ENCODE measurements at places on chromosomes 5 and 9.

DNA sequence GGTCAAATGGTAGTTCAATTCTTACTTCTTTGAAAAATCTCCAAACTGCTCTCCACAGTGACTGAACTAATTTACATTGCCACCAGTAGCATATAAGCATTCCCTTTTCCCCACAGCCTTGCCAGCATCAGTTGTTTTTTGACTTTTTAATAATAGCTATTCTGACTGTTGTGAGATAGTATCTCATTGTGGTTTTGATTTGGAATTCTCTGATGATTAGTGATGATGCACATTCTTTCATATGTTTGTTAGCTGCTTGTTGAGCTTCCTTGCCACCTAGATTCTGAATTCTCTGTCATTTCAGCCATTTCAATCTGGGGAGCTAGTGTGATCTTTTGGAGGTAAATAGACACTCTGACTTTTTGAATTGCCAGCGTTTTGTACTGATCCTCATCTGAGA, 24.0 kb downstream of the CDK20 start:
- DNase-seq = no peak

GRCh38 chr5:13034061-13034460, 910.4 kb downstream of the DNAH5 start:
- DNase-seq = no peak

DNA sequence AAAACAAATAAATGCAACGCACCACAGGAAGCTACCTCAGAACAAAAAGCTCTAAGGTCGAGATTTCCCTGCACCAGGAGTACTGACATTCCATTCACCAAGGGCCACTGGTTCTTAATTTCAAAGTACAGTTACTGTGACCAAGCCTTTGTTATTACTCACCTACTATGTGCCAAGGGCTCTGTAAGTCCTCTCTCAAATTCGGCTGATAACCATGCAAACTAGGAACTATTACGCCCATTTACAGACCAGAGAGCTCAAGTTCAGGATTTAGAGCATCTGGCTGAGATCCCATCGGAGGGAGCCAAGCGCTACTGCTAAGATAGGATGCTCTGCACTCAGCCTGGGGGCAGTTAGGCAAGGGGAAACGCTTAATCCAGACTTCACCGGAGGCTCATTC, 5.6 kb downstream of the MYO10 start:
- DNase-seq = peak; percentile 63

DNA sequence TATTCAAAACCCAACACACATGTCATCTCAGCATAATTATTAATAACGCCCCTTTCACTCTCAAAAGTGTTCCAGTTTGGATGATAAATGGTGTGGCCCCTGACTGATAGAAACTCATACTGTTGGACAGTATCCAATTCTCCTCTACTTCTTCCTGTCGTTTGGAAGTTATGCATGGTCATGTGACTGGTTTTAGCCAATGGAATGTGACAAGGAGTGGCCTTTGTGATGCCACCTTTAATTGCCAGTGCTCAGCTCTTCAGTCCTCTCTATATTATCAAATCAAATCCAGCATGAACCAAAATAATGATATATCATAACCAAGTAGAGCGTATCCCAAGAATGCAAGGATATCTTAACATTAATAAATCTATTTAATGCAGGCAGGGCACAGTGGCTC, 117.8 kb upstream of the SPIN1 start:
- DNase-seq = no peak

DNA sequence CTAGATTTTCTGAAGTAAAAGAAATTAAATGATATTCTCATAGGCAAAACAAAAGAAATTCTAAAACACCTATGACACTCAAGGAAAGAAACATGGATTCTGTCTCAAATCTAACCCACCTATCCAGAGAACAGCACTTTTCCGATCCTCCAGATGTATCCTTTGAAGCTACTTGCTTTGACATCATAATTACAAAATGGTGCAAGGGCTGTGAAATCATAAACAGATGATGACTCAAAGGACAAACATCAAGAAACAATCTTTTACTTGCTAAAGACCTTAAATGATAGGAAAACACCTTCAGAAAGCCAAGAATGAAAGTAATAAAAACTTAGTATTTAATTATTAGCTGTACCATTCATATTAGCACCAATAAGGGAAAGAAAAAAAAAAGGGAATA, 202.6 kb downstream of the DENND1A start:
- no peak for DNase-seq

- no peak for DNase-seq
Observed at GRCh38 chr5:95081982-95082381, 202.9 kb downstream of the MCTP1 start.

DNA sequence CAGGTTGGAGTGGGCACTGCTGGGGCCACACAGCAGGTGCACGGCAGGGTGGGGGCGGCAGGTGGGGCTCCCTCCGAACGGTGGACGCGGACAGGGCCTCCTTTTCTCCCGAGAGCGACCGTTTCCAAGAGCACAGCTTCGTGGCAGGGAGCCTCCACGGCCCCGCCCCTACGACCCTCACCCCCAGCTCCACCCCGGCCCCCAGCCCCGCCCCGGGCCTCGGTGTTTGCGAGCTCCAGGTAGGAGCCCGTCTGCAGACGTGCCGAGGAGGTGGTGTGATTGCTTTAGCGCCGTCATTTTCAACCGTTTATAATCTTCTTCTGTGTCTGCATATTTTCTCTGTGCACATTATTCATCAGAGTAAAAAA, 8.8 kb downstream of the GRIN1 start:
- no peak for DNase-seq

- DNase-seq = no peak
Observed at GRCh38 chr9:93081081-93081529, 14.9 kb upstream of the CARD19 start.

DNA sequence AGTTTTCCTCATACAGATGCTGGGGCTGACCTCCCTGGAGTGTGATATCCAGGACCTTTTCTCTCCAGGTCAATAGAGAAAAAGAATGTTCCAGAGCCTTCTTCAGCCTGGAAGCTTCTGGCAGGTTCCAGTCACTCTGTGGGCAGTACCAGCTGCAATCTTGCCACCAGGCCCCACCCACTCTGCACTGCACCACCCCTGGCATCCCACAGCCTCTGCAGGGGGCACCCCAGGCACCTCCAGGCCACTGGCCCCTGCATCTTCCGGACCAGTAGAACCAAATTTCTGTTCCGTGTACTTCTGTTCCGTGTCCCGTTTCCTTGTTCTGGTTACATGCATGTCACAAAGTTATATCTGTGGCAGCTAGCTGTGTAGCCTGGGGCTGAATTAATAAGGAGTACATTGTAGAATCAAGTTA, 83.3 kb upstream of the ZBTB43 start:
- DNase-seq = no peak

DNA sequence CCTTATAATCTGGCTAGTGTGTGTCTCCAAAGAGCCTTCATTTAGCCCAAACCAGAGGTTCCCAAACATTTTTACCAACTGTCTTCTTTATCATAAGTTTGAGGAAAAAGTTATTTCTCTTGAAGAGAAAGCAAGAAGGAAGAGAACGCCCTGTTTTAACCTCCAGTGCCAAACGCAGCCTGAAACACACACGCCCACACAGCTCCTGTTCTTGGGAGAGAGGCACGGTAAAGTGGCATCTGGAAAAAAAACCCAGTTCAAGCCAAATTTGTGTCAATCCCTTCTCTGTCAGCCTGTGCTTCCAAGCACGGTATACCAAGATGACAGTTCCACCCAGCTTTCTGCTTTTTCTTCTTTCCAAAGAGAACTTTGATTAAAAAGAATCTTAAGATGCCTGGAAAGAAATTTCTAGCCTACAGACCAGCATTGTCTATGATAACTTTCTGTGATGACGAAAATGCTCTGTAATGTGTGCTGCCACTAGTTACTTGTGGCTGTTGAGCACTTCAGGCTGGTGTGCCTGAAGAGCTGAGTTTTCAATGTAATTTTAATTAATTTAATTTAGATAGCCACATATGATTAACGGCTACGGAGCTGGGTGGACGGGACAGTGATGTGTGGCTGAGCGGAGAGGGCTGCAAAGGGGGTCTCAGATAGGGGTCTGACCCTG, 62.3 kb downstream of the ACER2 start:
- peak; percentile 16 for DNase-seq

GRCh38 chr5:110055302-110055701, 365.6 kb downstream of the MAN2A1 start:
- DNase-seq = peak; percentile 9

- DNase-seq = no peak
Observed at GRCh38 chr9:6771722-6772121, 13.9 kb downstream of the KDM4C start.

- no peak for DNase-seq
Observed at GRCh38 chr9:27447031-27447683, 76.9 kb upstream of the IFNK start.

- DNase-seq = no peak
Observed at GRCh38 chr5:127839072-127839471, 135.9 kb downstream of the CCDC192 start.

DNA sequence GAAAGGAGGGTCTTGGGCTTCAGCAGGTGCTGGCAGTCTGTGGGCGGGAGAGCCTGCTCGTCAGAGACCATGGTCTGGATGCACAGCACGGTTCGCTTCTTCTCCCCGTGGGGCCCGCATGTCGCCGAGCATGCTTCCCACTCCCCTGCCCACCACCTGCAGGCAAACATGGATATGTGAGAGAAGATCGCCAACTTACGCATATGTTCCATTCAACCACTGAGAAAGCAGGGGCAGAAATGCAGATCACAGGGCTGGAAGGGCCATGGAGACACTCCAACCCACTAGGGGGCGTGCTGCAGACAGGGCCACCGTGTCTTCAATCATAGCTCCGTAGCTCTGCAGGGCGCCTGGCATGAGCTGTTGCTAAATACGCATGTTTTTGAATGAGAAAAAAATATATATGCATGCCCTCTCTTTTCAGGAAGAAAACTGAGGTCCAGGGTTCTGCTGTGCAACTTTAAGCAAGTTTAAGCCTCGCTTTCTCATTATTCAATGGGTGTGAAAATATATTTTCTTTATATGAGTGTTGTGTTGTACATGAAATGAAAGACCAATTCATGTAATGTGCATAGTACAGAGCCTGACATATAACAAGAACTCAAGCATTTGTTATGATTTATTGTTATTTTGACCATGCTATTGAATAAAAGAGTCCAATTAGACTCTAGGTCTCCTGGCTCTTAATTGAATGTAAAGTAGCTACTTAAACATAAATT, 148.0 kb downstream of the TARS1 start:
- DNase-seq = no peak

GRCh38 chr5:98066910-98067309, 706.6 kb upstream of the RGMB start:
- DNase-seq = no peak

- no peak for DNase-seq
Observed at GRCh38 chr5:52668544-52669185, 119.1 kb upstream of the ITGA1 start.

DNA sequence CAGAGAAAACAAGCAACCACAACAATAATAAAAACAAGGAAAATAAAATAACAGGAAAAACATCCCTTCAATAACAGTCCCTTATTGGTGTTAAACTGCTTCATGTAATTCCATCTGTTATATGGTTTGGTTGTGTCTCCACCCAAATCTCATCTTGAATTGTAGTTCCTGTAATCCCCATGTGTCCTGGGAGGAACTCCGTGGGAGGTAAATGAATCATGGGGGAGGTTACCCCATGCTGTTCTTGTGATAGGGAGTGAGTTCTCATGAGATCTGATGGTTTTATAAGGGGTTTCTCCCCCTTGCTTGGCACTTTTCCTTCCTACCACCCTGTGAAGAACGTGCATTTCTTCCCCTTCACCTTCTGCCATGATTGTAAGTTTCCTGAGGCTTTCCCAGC, 369.8 kb downstream of the TMEM232 start:
- no peak for DNase-seq

DNA sequence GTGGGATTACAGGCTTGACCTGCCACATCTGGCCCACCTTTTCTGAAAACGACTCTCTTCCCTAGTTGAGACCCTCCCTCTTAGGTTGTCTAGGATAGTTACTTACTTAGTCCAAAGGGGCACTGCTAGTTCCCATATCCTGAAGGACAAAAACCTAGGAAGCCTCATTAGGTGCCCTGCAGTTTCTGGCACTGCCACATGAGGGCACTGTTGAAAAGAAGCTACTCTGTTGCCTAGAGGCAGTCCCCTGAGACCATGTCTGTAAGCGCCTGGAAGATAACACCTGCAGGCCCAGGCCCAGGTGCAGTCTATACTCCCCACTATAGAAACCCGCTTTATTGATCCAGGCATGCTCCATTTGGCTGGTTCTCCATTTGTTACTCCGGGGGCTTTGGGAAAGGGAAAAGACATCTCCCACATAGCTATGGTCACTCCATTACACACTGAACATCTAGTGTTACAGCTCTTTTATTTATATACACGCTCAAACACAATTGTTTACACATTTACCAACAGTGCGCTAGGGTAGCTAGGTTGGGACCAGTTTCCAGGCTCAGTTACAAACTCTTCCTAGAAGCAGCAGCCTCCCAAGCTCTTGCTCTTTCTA, 73.4 kb upstream of the PPARGC1B start:
- no peak for DNase-seq

- no peak for DNase-seq
Observed at GRCh38 chr5:149117970-149118369, 23.3 kb upstream of the ABLIM3 start.

DNA sequence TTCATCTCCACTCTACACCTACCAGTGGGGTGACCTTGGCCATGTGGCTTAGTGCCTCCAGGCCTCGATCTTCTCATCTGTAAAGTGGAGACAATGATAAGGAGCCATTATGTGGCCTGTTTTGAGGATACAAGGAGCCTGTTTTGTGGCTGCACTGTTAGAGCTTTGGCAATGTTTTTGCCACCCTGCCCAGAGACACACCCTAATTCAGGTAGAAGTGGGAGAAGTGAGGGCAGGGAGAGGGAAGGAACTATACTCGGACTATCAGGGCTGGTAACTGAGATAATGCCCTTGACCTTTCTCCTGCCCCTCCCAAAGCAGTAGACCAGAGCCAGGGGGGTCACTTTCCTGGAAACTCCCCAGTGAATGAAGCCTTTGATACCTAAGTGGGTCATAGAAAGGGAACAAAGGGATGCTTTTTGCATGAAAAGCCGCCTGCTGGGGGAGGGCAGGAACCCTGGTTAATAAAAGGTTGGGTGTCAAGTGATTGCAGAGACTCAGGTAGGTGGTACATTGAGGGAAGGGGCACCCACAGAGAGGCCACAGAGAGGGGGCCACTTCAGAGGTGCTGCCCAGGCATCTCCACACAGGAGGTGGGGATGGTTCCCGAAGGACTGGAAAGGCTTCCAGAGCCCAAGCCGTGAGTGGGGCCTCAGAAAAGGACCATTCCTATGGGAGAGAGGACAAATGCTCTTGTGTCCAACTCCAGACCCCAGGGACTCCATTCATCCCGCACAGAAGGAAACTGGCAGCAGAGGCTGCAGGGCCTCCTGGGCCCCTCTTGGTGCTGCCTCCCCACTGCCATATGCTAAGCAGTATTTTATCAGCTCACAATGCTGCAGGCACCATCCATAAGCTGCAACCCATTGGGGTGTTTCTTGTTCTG, 42.3 kb upstream of the VDAC1 start:
- no peak for DNase-seq

Data from umbilical cord (tissue), 2 donors.